ENCODE measurements at places on chromosomes 16 and 17.

DNA sequence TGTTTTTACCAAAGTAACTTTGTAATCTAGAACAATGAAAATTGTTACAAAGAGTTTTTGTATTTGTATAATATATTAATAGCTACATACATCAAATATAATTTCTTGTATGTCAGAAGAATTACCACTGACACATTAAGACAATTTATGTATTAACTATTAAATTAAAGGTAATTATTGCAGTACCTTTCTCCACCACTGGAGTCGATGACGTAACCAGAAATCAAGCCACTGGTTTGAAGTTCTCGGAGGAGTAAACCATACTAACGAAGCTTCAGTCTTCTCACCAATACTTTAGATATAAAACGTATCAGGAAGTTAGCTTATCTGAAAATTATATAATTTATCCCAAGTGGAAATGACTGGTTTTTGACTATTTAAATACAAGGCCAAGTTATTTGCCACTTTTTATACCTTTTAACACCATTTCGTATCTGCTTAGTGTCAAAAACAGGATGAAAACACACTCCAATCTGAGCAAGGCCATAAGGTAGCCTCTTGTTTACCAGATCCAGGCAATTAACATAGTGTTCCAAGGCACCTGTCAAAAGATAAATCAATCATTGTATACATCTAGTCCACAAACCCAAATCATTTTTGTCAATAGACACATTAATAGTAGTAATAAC, 4.3 kb downstream of the POLG2 start:
- no peak for DNase-seq

DNA sequence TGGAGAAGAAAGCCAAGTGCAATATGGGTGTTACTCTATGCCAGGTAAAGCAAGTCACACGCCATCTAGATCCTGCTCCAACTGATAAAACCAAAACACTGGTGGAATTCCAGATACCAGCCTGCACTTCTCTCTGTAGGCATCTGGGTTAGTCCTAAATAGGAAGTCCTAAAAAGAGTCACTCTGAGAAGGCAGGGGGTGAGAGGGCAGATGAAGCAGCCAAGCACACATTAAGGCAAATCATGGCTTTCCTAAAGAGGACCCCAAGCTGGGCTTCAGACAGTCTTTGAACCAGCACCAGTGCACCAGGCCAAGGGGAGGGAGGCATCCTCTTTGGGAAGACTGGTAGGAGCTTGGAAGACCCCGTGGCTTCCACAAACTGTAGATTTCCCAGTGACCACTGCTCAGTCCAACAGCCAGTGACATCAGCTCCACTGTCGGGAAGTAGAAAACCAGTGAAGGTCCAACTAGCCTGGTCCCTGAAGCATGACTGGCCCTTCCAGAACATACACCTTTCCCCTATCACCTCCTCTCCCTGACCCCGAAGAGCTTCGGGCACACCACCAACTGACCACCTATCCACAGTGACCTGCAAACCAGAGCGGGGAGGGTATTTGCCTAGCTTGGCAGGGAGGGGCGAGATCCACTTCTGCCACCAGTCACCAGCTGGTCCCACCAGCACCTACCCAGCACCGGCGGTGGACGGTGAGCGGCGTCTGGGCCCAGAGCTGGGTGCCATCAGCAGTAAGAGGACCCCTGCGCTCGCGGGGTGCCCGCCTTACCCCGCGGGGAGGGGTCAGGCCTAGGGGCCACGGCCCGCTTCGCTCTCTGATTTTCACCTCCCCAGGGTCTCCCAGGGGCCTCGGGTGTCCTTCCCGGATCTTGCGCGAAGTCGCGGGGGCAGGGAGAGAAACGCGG, 1.0 kb downstream of the LITAF start:
- DNase-seq, result no peak

GRCh38 chr16:86958423-86958822, 358.8 kb downstream of the C16orf95 start:
- DNase-seq, result no peak

- no peak for DNase-seq
Measured at GRCh38 chr16:89096768-89097391, 3.2 kb downstream of the ACSF3 start.

- no peak for DNase-seq
Measured at GRCh38 chr17:81094509-81095382, 59.8 kb downstream of the BAIAP2 start.

GRCh38 chr16:2231016-2231931, 5.0 kb upstream of the DNASE1L2 start:
- DNase-seq, result no peak

DNA sequence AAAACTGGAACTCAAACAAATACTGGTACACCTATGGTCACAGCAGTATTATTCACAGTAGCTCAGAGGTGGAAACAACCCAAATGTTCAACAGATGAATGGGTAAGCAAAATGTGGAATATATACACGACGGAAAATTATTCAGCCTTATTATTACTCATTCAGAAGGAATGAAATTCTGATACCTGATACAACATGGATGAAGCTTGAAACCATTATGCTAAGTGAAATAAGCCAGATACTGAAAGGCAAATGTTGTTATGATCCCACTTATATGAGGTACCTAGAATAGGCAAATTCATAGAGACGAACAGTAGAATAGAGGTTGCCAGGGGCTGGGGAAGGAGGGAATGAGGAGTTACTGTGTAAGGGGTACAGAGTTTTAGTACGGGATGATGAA, 27.1 kb upstream of the MYLK3 start:
- no peak for DNase-seq

Data from GM19239 (cell line).